ENCODE measurements at places on chromosomes 2 and 18.

GRCh38 chr18:25058521-25058920 is 293.4 kb downstream of the ZNF521 start:
- no peak for DNase-seq

GRCh38 chr2:4098137-4098536 is 394.8 kb downstream of the DCDC2C start:
- DNase-seq, result no peak

DNA sequence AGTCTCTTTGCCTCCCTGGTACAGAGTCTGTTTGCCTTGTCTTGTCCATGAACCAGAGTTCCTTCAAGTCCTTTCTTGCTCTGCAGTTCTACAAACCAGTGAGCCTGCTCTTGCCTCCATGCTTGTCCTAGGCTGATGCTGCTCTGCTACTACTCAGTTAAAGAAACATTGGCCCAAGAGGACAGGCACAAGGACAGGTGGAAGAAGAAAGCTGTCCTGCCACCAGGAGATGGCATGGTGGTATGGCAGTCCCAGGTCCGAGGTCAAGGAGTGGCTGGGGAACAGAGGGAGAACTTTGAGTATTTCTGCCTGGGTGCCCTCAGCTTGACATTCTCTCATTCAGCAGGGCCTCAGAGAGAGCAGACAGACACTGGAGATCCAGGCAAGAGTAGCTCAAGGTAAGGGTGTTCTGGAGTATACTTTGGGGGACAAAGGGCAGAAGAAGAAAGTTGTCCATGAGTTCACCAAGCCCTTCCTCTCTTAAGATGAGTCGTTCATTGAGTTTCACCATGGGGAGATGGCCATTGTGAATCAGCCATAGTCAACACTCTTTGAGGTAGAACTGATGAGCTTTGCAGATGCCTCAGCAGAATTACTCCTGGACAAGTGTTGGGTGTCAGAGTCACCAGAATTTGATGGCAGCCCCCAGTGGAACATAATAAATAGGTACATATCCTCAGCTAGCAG is 20.4 kb downstream of the TTC32 start:
- DNase-seq, result no peak

DNA sequence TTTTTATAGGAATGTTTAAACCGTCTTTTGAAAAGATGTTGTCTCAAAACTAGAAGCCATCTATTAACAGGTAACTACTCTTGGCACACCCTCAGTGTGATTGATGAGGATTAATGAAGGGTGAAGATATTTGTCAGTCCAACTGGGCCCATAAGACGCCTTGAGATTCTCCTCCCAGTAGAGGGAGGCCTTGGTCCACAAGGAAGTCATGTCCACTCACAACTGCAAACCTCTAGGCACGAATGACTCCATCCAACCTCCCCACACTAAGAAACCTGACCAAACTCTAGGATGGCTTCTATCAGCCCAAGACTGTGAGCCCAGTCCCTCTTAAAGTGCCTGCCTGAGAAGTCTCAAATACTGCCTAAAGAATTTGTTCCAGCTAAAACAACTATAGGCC is 19.2 kb upstream of the GRP start:
- DNase-seq, result no peak

GRCh38 chr2:237732070-237732469 is 66.5 kb upstream of the RBM44 start:
- no peak for DNase-seq

Data from CD4-positive, alpha-beta T cell treated with Interleukin-15 for 4 hours (primary cell).